ENCODE measurements at places on chromosomes 4 and X. TPM values are rescaled to one million over a fixed set of nuclear protein-coding genes. Genes with fewer than 3 reads are reported as not detected.

DNA sequence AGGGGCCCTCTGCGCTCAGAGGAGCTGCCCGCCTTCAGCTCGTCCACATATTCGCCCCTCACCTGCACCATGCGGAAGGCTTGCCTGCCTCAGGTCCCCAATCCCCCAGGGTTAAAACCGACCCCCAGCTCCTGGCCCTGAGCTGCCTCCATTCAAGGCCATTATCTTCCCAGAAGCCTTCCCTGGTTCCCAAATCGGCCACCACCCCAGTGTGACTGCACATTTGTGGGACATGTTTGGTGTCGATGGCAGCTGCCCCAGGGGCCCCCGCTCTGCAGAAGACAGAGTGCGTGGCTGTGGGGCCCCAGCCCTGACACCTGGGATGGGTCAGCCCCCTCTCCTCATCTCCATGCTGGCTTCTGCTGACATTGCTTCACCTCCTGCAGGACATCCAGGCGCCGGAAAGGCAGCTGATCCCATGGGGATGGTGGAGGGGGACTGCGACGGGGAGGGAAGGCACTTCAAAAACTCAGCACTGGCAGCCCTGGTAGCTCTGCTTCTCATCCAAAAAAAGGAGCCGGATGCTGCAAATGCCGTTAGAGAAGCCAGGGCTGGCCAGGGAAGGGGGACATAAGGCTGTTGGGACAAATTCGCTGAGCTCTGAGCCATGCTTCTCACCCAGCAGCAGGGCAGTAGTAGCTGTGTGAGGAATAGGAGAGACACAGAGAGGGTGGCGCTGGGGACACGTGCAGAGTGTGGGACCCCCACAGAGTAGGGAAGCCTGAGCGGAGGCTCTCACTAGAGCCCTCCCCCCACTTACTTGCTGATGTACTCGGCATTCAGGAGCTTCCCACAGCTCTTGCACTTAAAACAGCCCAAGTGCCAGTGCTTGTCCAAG is 78.5 kb downstream of the ABLIM2 start:
- DNase-seq, result no peak

DNA sequence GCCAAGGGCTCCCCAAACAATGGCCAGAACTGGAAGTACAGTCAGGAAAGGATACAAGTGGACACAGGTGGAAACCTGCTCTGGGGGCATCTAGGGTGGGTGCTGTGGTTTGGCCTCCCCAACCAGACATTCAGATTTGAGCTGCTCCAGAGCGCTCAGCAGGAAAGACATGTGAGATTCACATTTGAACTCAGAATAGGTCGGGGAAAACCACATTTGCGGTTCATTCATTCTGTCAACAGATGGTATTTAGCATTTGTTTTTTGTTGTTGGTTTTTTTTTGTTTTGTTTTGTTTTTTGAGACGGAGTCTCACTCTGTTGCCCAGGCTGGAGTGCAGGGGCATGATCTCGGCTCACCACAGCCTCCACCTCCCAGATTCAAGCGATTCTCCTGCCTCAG is 44.0 kb downstream of the STEEP1 start:
- no peak for DNase-seq

GRCh38 chrX:108582151-108582550 is 142.5 kb downstream of the COL4A5 start:
- DNase-seq, result no peak

DNA sequence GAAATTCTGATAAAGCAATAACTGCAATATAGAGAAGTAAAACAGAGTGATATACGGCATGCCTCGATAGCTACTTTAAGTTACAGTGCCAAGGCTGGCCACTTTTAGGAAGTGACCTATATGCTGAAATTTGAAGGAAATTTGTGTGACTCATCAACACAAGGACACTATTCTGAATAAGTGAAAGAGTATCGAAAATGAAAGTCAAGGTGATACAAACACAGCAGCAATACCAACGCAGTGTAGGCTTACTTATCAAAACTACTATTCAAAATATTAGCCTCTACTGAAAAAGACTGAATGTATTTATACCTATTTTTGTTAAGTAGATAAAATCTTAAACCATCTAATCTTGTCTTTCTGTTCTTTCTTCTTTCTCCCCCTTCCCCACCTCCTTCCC is 459.9 kb upstream of the GNPDA2 start:
- DNase-seq, result no peak

DNA sequence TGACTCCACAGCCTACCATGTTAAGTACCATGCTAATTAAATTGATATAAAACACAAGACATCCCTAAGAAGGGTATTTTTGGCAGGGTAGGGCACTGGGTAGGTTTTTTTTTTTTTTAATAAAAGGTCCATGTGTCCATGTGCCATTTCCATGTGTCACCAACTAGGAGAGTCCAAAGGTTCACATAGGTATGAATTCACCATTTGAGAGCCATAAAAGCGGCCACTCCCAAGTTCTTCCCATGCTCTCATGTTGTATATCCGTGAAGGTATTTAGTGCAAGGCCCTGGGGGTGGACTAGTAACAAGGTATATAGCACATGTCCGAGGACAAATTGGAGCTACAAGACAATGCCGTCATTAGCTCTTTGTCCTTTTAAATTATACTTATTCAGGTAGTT is 107.3 kb downstream of the PDE5A start:
- no peak for DNase-seq

DNA sequence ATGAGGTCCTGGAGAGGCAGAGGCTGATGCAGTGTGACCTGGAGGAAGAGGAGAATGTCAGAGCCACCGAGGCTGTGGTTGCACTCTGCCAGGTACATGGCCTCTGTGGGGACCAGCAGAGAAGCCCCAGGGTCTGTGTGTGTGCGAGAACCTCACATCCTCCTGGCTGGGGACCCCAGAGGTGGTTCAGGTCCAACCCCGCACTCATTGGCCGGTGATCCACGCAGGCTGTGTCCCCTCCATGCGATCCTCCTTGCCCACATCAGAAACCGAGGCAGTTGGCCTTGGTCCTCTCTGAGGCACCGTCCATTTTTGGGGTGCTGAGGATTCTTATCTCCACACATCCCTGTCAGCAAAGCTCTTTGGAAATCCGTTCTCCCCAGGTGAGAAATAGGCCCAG is 45.3 kb downstream of the EVC start:
- DNase-seq, result no peak

DNA sequence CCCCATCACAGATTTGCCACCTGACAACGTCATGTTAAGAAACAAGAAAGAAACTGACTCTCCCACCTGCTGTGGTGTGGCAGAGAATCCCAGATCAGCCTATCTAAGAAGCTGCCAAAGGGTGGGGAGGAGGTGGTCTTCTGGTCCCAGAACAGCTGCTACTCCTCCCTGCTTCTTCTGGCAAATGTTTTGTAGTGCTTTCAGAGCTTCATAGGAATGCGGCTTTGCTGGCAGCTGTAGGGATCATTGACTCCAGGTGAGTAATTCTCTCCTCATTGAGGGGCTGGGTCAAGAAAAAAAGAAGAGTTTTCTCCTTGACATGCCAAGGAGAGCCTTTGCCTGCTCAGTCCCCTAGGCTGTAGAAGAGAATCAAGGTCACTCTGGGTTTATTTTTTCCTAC is 23.3 kb downstream of the NRK start:
- DNase-seq, result no peak

DNA sequence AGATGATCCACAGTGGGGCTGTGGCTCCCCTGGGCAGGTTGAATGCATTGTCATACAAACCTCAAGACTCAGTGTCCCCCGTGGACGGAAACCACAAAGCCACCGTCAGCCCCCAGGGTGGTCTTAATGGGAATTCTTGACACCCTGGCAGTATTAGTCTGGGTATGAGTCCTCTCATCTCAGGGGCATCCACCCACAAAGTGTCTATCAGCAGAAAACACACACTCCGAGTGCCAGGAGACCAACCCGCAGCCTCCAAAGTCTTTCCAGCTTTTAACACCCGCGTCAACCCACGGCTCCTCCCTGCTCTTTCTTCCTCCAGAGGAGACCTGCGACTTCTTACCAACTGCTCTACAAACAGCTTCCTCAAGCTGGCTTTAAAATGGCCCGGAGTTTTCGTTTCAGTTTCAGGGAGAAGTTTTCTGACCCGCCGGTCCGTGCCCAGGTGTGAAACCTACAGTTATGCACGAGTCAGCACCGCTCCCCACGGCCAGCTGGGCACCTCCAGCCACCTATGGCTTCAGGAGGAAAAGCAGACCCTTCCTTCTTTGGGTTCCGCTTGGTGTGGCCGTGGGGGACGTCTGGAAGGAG is 14.4 kb upstream of the ASMTL start:
- DNase-seq, result no peak

FIP1L1 gene
- 48.9 TPM for total RNA-seq

GRCh38 chrX:139211568-139212182 is 318.9 kb upstream of the F9 start:
- DNase-seq, result no peak

Measured in IMR-90 (cell line).